ENCODE measurements at places on chromosomes 2 and 18.
A peak's percentile ranks its signal among the peaks of the same experiment; 100 is the strongest.

DNA sequence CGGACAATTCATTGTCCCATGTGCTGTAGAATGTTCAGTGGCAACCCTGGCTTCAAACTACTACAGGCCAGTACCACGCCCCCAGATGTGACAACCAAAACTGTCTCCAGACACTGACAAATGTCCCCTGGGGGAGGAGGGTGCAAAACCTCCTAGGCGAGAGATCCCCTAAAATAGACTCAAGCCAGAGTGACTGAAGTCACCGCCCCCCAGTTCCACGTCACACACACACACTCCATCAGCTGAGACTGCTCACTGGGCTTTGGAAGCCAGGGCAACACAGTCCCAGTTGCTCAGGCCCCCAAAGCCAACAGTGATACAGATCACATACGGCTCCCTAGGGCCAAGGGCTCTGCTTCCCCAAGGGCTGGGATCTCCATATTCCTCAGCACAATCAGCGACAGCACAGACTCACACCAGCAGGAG is 19.1 kb downstream of the HDAC4 start:
- no peak for DNase-seq

DNA sequence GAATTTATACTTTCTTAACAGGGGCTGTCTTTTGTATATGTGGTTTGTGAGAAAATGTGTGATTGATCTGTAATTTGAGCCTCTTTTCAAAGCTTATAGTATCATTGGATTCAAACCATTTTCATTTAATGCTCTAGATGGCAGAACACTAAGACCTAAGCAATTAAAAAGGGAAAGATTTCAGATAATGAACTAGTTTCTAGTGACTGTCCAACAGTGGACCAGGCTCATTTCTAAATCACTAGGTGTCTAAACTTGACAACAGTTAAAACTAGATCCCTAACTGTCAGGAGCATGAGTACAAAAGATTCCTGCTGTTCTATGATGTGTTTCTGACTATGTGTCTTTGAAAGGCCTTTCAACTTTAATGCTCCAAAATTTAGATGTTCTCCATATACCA is 54.6 kb downstream of the ANKRD44 start:
- no peak for DNase-seq

GRCh38 chr2:11187083-11187619 is 31.9 kb downstream of the SLC66A3 start:
- DNase-seq: peak; percentile 68

- DNase-seq: no peak
These were observed 32.0 kb upstream of the C1QL2 start for GRCh38 chr2:119190321-119191111.

- DNase-seq: no peak
These were observed 64.4 kb downstream of the KLHL29 start for GRCh38 chr2:23449413-23449812.

GRCh38 chr2:44937688-44938240 is 3.7 kb upstream of the SIX3 start:
- DNase-seq: no peak

- no peak for DNase-seq
These were observed 527.6 kb upstream of the MEX3C start for GRCh38 chr18:51724790-51725721.

GRCh38 chr2:207264310-207264709 is 98.6 kb upstream of the KLF7 start:
- DNase-seq: no peak

DNA sequence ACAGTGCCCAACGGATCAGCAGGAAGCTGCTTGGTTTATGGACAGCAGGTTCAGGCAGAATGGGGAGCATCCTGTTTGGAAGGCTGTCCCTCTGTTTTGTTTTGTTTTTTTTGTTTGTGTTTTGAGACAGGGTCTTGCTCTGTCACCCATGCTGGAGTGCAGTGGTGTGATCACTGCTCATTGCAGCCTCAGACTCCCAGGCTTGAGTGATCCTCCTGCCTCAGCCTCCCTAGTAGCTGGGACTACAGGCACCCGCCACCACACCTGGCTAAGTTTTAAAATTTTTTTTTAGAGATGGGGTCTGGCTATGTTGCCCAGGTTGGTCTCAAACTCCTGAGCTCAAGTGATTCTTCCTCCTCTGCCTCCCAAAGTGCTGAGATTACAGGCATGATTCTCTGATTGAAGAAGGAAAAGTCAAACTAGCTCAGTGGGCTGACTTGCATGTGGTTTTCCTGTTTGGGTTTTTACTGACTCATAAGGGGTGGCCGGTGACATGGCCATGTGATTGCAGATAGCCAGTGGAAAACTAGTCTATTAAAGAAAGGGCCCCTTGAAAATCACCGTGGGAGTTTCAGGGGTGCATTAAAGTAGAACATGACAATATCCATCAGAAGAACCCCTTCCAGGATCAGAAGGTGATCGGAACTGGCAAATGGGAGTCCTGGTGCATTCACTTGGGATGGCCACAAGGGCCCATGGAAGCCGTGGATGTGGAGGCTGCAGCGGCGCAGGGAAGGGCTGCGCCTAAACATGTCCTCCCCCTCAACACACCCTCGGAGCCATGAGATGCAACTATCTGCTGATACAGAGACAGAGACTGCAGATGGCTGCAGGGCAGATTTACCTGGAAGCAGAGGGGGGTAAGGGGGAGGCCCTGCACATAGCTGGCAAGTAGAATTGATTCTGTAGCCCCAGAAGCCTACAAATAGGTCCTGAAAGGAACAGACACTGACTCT is 26.5 kb downstream of the AQP12B start:
- DNase-seq: no peak

DNA sequence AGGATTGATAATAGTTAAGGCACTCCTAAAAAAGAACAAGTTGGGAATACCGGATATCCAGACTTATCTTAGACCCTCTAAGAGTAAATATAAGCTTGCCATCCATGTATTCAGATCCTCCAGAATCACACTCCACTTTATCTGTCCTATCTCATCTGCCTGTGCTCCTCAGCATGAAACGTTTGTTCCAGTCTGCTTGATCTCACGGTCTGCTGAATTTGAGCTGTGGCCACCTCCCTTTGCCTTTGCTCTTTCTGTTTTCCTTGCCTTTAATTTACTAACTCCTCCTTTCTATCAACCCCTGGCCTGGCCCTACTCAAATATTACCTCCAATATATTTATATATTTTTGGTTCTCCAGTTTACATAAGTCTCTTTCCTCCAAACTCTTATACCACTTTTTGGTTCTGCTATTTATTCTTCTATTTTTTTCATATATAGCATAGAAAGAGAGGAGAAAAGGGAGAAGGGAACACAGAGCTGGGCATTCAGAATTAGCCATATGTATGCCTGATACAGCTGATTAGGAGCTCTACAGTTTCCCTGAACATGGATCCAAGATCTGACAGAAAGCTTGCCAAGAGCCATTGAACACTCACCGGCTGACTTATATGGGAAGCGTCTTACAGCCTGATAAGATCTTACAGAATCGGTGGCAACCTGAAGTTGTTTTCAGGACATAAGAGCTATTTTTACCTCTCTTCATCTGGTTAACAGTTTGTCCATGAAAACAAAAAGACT is 21.8 kb upstream of the DNAJC27 start:
- DNase-seq: no peak

- DNase-seq: no peak
These were observed 313.8 kb downstream of the PIK3C3 start for GRCh38 chr18:42268798-42269197.

DNA sequence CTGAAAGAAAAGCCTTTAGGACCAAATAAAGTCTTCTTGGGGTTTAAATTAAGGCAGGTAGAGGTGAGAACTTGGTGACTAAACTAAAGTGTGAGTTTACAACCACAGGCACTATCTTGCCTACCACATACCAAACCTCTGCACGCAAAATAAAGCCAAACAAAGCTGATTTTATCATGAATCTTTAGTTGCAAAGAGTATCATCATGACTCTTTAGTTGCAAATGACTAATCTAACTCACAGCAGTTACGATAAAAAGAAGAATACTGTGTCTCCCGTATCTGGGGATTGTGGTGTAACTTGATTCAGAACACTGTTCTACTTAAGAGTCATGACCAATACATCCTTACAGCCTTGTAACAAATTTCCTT is 11.2 kb downstream of the CFAP210 start:
- no peak for DNase-seq

DNA sequence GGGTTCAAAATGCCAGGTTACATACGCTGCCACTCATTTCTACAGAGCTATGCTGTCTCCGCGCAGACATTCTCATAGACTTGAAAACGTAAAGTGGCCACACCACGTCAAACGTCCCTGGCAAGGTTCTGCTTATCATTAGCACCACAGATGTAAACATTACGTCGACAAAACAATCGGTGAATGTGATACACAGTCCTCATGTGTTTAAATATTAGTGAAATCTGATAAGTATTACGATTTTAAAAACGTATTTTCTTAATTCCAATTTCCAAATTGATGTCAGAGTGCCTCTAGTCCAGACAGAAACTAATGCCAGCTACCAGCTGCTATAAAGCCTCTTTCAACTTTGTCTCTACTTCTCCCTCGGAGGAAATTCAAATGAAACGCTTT is 1.2 kb downstream of the STK17B start:
- DNase-seq: no peak

DNA sequence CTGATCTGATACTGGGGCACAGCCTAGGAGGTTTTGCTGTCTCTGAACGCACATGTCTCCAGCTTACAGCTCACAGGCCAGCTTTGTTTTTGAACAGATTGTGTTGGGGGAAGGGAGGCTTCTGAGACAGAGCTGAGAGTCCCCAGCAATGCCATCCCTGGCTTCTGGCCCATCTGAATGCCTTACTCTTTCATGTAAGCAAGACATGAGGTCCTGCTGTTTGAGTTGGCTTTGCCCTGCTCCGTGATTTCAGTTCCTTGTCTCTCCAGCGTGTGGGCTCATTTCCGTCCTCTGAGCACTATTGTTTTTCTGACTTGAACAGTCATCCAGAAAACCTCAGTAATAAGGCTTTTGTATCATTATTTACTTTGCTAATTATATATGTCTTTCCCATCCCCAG is 194.9 kb upstream of the TNP1 start:
- no peak for DNase-seq

DNA sequence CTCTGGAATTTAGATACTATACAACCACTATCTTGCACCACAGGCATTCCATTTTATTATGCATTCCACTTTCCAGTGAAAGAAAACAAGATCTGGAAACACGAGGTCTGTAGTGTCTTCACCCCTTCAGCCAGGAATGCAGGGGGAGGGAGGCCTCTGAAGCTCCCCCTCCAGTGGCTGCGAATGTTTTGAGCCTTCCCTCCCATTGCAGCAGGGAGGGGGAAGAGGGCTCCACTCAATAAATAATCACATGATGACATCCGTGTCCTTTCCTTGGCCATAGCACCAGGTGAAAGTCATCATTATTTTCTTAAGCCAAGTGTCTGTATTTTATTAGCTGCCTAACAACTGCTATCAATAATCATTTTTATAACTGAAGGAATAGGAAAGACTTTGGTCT is 38.6 kb downstream of the ALPK2 start:
- DNase-seq: peak; percentile 84

- no peak for DNase-seq
These were observed 646 bp downstream of the PHLPP1 start for GRCh38 chr18:62715759-62716615.

- DNase-seq: no peak
These were observed 22.0 kb upstream of the SP9 start for GRCh38 chr2:174312581-174313234.

DNA sequence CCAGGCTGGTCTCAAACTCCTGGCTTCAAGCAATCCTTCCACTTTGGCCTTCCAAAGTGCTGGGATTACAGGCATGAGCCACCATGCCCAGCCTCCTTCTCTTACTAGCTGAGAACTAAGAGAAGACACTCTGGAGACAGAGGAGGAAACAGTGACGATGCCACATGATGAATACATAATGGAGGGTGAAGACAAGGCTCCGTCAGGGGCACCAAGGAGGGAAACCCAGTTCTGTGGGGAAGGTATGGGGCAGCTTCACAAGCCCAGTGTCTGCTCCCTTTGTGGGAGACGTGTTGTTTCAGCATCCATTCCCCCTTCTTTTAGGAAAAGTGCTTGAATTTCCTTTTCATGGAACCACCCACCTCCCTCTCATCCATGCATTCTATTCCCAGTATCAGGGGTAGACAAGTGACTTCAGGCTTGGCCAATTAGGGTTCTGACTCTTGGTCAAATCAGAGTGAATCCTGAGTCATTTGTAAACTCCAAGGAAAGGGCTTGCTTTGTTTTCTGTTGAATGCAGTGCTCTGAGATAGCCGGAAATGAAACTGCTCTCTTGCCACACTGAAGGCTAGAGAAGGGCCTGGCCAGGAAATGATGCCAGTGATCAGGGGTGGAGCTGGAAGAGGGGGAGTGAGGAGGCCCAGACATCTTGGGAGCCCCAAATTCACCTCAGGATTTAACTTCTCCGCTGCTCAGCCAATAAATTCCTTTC is 23.7 kb downstream of the TMEM127 start:
- DNase-seq: peak; percentile 76

DNA sequence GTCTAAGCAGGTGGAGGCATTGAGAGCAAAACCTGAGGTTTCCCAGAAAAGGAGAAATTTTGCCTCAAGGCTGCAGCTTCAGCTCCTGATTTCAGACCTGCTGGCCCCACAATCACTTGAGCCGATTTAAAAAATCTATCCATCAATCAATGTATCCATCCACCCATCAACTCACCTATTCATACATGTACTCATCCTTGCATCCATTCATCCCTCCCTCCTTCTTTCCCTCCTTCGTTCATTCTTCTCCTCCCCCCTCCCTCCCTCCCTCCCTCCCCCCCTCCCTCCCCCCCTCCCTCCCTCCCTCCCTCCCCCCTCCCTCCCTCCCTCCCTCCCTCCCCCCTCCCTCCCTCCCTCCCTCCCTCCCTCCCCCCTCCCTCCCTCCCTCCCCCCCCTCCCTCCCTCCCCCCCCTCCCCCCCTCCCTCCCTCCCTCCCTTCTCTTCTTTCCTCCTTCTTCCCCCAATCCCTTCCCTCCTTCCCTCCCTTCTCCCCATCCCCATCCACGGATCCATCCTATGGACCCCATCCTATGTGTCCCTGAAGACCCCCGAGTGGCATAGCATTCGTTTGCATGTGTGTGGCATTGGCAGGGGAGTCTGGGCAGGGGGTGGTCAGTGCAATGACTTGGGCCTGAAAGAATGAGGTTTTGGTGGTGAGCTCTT is 6.1 kb upstream of the PXDN start:
- DNase-seq: no peak

DNA sequence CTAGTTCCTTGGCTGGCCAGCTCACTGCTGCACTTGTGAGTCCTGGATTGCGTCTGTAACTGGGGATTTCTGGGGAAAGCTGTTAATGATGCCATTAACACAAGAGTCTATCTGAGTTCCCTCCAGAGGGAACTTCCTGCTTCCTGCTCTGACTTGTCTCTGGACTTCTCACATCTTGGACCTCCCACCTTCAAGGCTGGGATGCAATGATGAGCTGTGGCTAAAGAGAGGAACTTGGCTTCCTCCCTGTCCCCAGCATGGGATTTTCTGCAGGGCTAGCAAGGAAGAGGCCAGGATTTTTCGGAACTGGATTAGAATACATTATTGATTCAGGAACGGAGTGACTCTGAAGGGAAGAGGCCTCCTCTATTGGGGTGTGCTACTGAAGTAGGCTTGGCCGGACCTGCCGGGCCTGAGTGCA is 155.5 kb downstream of the CLIP4 start:
- no peak for DNase-seq

GRCh38 chr2:208546860-208547650 is 140.5 kb downstream of the PTH2R start:
- no peak for DNase-seq

GRCh38 chr2:166376488-166376828 is 714 bp upstream of the SCN9A start:
- DNase-seq: no peak

Measured in BJ (cell line).